PC-9 (cell line): ENCODE measurements at places on chromosomes 7 and 10. TPM values are rescaled to one million over a fixed set of nuclear protein-coding genes. Genes with fewer than 3 reads are reported as not detected.

GRCh38 chr10:124037784-124038183, 55.6 kb downstream of the CHST15 start:
- H3K27ac ChIP-seq = no peak overlapping the region
- no peak for DNase-seq
- no peak overlapping the region for H3K4me3 ChIP-seq
- H3K36me3 ChIP-seq = 0 out of 2 replicates have a peak, but pooled peaks cover 5% of the 10 kb centered on the region

GRCh38 chr7:951881-952547, 2.5 kb downstream of the ADAP1 start:
- H3K36me3 ChIP-seq = no peaks in the 10 kb centered on the region
- peaks cover 54% of the 10 kb centered on the region for H3K4me1 ChIP-seq
- H3K27ac ChIP-seq = no peak overlapping the region
- DNase-seq = no peak
- no peaks in the 10 kb centered on the region for H3K27me3 ChIP-seq

GRCh38 chr10:5661043-5661442, 5.4 kb downstream of the ASB13 start:
- no peak overlapping the region for H3K4me3 ChIP-seq
- DNase-seq = no peak
- H3K4me1 ChIP-seq = peaks cover 33% of the 10 kb centered on the region
- H3K36me3 ChIP-seq = no peaks in the 10 kb centered on the region
- no peaks in the 10 kb centered on the region for H3K27me3 ChIP-seq

DNA sequence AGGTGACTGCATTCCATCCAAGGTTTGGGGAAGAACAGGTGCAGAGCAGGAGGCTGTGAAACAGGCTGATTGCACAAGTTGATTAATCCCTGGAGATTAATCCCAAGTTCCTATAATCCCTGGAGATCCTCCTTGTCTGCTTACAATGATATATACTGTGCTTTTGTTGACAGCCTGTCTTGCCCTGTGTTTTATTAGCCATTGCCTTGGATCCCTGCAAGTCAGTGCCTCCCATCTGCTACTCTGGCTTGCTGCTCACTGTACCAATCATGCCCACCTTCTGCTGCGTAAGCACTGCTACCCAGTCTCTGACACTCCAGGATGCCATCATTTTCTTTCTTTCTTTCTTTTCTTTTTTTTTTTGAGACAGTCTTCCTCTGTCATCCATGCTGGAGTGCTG, 65.4 kb downstream of the ANKRD61 start:
- no peaks in the 10 kb centered on the region for H3K36me3 ChIP-seq
- H3K27me3 ChIP-seq = peaks cover 4% of the 10 kb centered on the region; the same call in 1 of the 2 replicates
- no peak overlapping the region for H3K4me3 ChIP-seq
- no peak overlapping the region for H3K27ac ChIP-seq
- no peaks in the 10 kb centered on the region for H3K4me1 ChIP-seq
- no peak for DNase-seq

GRCh38 chr10:61984803-61985418, 83.4 kb downstream of the ARID5B start:
- H3K4me3 ChIP-seq = no peak overlapping the region
- no peak overlapping the region for H3K27ac ChIP-seq
- no peaks in the 10 kb centered on the region for H3K36me3 ChIP-seq
- DNase-seq = no peak

GRCh38 chr10:94677691-94678090, 5.8 kb upstream of the CYP2C18 start:
- no peak for DNase-seq
- H3K4me1 ChIP-seq = no peaks in the 10 kb centered on the region
- no peak overlapping the region for H3K27ac ChIP-seq
- no peak overlapping the region for H3K4me3 ChIP-seq

- H3K27me3 ChIP-seq = no peaks in the 10 kb centered on the region
- DNase-seq = no peak
- no peak overlapping the region for H3K4me3 ChIP-seq
- H3K36me3 ChIP-seq = no peaks in the 10 kb centered on the region
- peaks cover 9% of the 10 kb centered on the region for H3K4me1 ChIP-seq
Observed at GRCh38 chr10:89427629-89428028, 13.3 kb downstream of the IFIT5 start.

DNA sequence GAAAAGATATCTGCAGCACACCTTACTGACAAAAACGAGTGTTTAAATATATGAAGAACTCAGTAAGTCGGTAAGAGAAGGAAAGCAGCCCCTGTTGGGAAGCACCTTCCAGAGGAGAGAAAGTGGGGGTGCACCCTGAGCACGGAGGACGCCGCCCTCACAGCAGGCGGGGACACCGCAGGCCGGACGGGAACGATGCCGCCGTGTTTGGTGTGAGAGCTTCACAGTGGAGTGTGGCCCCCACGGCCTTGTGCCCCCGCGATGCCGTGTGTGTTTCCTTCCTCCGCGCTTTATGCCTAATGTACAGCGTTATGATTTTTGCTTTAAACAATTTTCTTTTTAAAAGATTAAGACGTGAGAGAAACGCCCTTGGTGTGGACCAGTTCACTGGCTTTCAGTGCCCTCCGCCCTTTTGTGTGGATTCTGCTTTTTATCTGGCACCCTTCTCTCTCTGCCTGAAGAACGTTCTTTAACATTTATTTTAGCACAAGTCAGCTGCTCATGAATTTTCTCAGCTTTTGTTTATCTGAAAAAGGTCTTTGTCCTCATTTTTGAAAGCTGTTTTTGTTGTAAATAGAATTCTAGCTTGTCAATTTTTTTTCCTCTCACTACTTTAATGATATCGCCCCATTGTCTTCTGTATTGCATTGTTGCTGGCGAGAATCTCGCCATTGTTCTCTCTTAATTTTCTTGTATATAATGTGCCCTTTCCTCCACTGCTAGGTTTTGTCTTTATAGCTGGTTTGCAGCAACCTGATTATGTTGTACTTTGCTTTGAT, 110.7 kb downstream of the INPP5A start:
- H3K27ac ChIP-seq = no peak overlapping the region
- no peaks in the 10 kb centered on the region for H3K36me3 ChIP-seq
- DNase-seq = no peak

GRCh38 chr7:1108264-1108920, 20.5 kb downstream of the GPER1 start:
- no peaks in the 10 kb centered on the region for H3K27me3 ChIP-seq
- no peaks in the 10 kb centered on the region for H3K36me3 ChIP-seq
- no peaks in the 10 kb centered on the region for H3K4me1 ChIP-seq
- no peak overlapping the region for H3K4me3 ChIP-seq

DNA sequence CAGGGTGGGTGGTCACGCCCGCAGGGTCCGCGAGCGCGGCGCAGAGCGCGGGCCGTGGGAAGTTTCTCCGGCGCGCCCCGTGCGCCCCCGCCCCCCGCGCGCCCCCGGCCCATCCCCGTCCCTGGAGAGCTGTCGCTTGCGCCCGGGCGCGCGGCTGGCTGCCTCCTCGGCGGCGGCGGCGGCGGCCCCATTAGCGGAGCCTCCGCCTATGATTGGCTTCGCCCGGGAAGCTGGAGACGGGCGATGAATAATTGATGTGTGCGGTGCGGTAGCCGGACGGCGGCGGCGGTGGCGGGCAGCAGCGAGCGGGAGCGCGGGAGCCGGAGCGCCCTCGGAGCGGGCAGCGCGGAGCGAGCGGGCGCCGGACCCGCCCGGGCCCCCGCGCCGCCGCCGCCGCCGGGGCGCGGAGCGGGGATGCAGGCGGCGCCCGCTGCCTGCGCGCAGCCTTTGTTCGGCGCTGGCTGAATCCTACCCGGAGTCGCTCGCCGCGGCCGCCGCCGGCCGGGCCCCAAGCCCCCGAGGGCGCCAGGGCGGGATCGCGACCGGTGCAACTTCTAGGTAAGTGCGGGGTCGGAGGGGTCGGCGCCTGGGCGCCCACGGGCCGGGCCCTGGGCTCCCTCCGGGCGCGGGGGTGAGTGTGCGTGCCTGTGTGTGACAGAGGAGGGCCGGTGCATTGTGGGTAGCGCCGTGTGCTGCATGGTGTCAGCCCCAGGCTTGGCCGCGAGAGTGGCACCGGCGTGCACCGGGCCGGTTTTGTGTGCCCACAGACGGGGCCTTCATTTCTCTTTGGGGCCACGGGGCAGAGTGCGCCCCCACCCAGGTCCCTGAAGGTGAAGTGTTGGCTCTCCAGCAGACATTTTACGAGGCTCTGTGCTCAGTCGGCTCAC, 103.8 kb upstream of the PPIF start:
- no peaks in the 10 kb centered on the region for H3K36me3 ChIP-seq
- H3K4me3 ChIP-seq = no peak overlapping the region
- H3K27me3 ChIP-seq = no peaks in the 10 kb centered on the region
- H3K4me1 ChIP-seq = peaks cover 25% of the 10 kb centered on the region
- DNase-seq = no peak
- no peak overlapping the region for H3K27ac ChIP-seq

GRCh38 chr10:91884536-91884935, 24.8 kb downstream of the FGFBP3 start:
- no peak overlapping the region for H3K4me3 ChIP-seq
- no peaks in the 10 kb centered on the region for H3K36me3 ChIP-seq
- no peak overlapping the region for H3K27ac ChIP-seq
- DNase-seq = no peak

DNA sequence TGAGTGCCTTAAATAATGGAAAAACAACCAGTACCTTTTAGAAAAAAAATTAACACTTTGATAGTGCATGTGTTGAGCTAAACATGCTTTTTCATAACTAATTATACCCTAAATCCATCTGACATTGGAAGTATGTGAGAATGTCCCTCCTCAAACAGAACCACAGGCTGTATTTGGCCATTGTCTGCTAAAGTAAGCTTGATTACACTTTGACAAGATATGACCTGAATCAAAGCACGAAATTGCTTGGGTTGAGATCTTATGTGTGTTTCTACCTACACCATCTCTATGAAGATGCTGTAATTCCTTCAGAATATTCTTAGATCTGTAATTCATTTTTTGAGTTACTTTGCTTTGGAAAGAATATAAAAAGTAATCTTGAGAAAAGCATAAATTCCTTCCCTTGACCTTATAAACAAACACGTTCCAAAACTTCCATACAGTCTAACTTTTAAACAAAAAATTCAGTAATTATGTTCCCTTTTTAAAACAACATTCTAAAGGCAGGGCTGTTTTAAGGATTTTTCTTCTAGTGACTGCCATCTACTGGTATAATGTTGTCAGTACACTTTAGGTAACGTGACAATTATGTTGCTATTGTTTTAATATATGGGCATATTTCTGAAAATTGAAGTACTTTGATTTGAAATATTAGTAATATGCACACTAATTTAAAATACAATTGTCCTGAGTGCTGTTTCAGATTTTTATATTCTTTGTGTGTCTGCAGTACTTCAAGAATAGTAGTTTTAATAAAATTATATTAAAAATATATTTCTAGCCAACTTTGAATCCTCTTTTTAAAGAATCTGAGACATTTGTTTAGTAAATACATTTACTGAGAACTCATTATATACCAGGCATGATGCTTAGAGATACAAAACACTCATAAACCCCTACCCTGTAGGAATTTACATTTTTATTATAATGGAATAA, 20.9 kb downstream of the CD36 start:
- H3K36me3 ChIP-seq = no peaks in the 10 kb centered on the region
- H3K4me1 ChIP-seq = no peaks in the 10 kb centered on the region
- H3K27me3 ChIP-seq = no peaks in the 10 kb centered on the region

GRCh38 chr7:117562759-117563158, 82.9 kb downstream of the CFTR start:
- no peak overlapping the region for H3K27ac ChIP-seq
- no peaks in the 10 kb centered on the region for H3K36me3 ChIP-seq
- H3K27me3 ChIP-seq = no peaks in the 10 kb centered on the region
- H3K4me3 ChIP-seq = no peak overlapping the region
- no peaks in the 10 kb centered on the region for H3K4me1 ChIP-seq

GRCh38 chr7:146115851-146116520, 615 bp upstream of the CNTNAP2 start:
- H3K27ac ChIP-seq = no peak overlapping the region
- H3K4me1 ChIP-seq = no peaks in the 10 kb centered on the region
- H3K4me3 ChIP-seq = no peak overlapping the region
- H3K36me3 ChIP-seq = no peaks in the 10 kb centered on the region
- H3K27me3 ChIP-seq = no peaks in the 10 kb centered on the region
- DNase-seq = no peak

Gene SNCG
- total RNA-seq = 99.4 and 144 TPM in 2 replicates

Gene LIMK1
- 128 and 148 TPM in 2 replicates for total RNA-seq
